ENCODE measurements at places on chromosomes 2 and 18.

GRCh38 chr2:222440673-222441422 lies 16.5 kb downstream of the SGPP2 start:
- no peak for DNase-seq

DNA sequence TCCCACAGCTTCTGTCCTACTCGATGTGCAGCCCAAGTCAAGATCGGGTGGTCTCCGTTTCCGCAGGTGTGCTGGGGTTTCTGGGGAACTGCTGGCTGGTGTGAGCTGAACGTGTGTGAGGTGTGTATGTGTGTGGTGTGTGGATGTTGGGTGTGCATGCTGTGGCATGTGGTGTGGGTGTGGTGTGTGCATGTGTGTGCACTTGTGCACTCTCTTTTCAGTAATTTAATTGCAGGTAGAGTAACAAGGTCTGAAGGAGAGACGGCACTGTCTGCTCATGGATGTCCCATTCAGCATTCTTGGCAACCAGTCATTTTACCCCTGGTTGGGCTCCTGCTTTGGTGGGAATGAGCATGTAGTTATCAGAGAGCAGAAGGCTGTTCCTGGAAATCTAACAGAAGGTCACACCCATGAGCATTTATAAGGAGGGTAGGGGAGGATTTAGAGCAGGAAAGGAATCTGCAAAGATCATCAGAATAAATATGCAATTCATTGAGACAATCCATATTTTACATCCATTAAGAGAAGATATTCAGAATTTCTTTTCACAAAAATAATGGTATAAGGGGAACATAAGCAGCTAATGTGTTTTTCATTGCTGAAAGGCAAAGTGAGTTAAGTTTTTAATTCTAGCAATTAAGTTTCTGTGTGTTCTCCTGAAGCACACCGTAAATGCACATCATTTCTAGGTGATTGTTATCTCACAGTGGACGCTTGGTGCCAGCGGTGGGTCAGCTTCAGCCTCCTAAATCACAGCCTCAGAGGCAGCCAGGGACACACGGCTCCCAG lies 60.7 kb downstream of the ADI1 start:
- no peak for DNase-seq

GRCh38 chr2:236054621-236055305 lies 113.4 kb downstream of the GBX2 start:
- no peak for DNase-seq

GRCh38 chr2:134268265-134268664 lies 14.4 kb downstream of the MGAT5 start:
- no peak for DNase-seq

DNA sequence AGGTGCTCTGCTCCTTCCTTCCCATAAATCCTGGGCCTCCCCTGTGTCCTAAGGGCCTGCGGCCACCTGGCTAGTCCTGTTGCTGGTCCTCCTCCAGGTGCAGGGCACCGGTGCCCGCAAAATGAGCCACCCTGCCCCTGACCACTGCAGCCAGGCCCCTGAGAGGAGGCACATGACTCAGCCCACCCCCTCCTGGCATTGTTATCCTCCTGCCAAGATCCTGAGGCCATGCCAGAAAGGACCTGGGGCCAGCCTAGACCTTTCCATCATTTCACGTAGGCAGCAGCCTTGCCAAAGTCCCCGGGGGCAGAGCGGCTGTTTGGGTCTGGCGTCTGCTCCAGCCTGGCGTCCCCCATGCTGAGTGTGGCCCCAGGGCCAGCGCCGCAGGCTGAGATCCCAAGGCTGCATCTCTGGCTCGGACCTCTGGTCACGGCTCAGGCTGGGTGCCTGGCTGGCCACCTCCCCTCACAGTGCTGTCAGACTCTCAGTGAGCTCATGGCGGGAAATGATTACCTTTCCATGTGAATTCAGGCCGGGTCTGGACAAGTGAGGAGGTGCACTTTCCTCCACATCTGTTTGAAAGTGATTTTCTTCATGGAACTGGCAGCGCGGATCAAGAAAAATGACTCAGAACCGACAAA lies 81.0 kb downstream of the NDUFA10 start:
- no peak for DNase-seq

DNA sequence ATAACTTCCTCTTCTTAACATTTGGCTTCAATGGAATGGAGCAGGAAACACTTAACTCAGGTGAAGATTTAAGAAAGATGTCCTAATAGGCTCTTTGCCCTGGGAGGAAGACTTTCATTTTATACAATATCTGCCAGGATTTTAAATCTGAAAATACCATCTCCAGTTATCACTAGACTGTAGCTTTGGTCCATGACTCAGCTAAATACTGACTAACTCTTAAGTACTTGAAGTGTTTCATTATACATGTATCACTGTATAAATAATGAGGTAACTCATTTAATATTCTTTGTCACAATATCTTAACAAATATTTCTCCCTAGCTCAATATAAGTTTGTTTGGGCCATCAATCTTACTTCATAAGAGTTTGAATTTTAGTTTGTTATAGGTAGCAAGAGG lies 34.7 kb downstream of the RBKS start:
- no peak for DNase-seq

DNA sequence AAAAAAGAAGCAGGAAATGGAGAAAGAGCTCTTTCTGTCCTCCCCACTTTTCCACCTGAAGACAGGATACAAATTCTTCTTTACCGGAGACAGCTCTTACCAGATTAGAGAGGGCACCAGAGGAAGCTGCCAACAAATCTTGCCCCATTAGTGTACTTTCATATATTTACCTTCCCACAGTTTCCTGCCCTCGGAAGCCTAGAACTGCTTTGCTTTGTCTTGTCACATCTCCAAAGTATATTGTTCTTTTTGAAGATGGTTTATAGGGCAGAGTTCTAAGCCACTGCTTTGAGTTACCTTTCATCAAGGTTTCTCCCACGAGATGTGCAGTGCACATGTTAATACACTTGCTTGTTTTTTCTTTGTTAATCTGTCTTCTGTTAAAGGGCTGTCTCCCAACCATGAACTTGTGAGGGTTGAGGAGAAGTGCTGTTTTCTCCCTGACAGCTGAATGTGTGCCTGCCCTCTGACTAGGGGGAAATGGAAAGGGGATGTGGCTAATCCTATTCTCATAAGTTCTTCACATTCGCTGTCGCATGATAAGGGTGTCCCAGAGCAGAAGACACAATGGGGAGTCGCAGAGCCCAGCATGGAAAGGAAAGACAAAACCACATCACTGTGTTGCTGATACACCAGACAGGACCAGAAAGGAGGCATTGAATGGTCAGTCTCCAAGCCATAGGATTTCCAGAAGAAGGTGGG lies 24.2 kb downstream of the CENPA start:
- no peak for DNase-seq
